ENCODE measurements at places on chromosomes 7 and 10.

DNA sequence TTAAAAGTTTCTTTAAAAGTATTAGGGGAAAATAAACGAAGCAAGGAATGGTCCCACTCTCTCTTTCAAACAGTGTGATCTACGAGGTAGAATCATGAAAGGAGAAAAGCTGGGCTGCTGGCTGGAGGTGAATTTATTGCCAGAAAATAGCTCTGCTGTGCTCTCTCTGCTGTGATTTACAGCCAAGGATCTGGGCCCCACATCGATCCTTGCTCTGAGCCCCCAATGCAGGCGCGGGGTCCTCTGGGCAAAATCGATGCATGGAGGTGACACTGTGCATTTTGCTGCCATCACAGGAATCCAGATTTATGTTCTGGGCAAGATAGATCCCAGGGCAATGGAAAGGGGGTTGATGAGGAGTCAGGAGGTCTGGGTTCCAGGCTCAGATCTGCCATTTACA lies 91.0 kb upstream of the GPR26 start:
- no peak for DNase-seq

- DNase-seq: no peak
Observed at GRCh38 chr7:140677496-140677895, 4.8 kb downstream of the ADCK2 start.

GRCh38 chr10:76576276-76576962 lies 1061.2 kb downstream of the KCNMA1 start:
- DNase-seq: no peak

- no peak for DNase-seq
Observed at GRCh38 chr7:123633553-123633952, 22.1 kb upstream of the LMOD2 start.

- no peak for DNase-seq
Observed at GRCh38 chr7:69228212-69228811, 370.0 kb upstream of the AUTS2 start.

DNA sequence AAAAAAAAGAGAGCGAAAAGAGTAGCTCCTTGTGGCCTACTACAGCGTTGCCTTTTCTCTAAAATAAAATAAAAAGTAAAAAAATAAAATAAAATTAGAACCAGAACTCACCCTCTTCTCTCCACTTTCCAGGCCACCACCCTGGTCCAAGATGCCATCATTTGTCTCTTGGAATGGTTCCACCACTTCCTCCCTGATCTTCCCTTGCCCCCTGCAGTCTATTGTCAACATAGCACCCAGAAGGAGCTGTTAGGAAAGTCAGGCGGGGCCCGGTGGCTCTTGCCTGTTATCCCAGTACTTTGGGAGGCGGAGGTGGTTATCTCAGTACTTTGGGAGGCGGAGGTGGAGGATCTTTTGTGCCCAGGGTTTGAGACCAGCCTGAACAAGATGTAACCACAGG lies 7.6 kb upstream of the GRID2IP start:
- DNase-seq: no peak

DNA sequence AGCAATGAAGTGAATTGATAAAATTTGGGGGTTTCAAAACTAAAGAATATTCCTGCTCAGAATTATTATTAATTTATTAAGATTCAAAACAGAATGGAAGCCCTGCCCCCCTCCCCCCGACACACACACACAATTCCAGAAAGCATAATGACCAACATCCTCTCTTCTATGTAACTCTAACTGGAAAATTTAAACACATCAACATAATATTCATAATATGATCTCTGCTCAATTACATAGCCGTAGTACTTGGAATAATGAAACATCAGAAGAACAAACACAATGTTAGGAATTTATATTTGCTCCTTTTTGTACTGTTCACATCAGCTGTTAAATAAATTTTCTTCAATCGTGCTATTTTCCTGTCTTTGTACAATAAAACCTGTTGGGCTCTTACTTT lies 20.8 kb downstream of the PCLO start:
- no peak for DNase-seq

DNA sequence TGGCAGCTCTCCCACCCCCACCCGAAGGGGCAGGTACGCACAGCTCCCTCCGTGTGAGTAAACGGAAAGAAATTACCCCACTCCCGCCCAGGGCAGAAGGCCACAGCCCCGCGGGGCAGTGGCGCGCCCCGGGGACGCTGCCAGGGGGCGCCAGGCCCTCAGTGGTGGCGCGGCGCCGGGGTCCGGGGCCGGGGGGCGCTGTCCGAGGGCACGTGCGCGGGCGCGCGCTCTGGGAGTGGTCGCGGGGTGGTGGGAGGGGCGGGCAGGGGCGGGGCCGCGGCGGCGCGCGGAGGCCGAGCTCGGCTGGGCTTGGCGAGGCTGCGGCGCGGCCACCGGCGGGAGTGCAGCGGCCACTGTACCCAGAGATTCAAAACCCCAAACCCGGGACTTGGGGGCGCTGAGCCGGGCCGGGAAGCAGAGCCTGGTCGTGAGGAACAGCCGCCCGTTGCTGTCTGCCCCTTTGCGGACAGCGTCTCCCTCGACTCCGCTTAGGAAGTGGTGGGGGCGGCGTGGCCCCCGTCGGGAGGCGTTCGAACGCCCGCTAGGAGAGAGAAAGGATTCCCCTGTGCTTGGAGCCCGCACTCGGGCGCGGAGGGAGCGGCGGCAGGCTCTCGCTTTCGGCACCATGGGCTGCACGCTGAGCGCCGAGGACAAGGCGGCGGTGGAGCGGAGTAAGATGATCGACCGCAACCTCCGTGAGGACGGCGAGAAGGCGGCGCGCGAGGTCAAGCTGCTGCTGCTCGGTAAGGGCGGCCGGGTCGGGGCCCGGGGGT lies at the start of gene GNAI1:
Gene GNAI1 (plus strand): TSS at position 296 of the 773 bp plus-strand sequence. CDS start 330 bp downstream, at position 626.
- DNase-seq: no peak

DNA sequence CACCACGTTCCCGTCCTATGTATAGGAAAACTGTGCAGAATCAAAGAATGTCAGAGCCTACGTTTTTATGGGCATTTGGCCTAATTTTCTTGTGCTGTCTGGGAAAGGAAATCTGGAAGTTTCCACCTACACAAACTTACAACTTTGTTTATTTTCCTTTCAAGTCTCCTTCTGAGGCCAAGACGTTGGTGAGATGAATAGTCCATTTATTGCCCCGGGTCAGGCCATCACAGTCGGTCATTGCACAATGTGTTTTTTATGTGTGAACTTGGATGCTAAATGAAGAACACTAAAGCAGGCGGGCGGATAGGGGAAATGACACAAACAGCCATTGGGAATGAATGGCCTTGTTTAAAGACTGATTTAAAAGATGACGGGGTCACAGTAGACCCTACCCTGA lies 38.6 kb downstream of the TRIL start:
- DNase-seq: no peak

GRCh38 chr10:71090330-71090729 lies 122.0 kb upstream of the UNC5B start:
- DNase-seq: no peak

GRCh38 chr7:139360948-139361307 lies 1.2 kb downstream of the LUC7L2 start:
- no peak for DNase-seq

DNA sequence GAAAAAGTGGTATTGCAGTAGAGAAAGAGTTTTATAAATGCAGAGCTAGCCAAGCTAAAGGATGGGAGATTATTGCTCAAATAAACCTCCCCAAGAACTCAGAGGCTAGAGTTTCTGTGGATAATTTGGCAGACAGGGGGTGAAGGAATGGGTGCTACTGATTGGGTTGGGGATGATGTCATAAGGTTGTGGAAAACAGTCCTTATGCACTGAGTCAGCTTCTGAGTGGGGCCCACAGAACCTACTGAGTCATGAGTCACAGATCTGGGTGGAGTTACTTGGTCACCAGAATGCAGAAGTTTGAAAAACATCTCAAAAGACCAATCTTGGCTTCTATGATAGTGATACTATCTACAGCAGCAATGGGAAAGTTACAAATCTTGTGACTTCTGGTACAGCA lies 1146.7 kb downstream of the TYW1 start:
- no peak for DNase-seq

DNA sequence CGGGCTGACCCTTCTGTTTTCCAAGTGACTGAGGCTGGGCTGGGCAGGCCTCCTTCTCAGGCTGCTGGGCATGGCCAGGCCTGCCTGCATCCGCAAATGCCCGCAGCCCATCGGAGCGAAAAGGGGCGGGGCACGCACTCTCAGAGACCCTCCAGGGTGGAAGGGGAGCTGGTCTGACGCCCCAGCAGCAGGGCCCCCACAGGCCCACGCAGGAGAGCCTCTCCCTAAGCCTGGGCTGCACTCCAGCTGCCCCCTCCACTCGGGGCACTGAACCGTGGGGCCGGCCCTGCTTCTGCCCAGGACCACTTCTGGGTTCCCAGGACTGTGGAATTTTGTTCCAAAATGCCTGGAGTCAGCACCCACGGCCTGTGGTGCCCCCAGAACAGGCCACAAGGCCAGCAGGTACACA lies 9.3 kb downstream of the ADAP1 start:
- no peak for DNase-seq

DNA sequence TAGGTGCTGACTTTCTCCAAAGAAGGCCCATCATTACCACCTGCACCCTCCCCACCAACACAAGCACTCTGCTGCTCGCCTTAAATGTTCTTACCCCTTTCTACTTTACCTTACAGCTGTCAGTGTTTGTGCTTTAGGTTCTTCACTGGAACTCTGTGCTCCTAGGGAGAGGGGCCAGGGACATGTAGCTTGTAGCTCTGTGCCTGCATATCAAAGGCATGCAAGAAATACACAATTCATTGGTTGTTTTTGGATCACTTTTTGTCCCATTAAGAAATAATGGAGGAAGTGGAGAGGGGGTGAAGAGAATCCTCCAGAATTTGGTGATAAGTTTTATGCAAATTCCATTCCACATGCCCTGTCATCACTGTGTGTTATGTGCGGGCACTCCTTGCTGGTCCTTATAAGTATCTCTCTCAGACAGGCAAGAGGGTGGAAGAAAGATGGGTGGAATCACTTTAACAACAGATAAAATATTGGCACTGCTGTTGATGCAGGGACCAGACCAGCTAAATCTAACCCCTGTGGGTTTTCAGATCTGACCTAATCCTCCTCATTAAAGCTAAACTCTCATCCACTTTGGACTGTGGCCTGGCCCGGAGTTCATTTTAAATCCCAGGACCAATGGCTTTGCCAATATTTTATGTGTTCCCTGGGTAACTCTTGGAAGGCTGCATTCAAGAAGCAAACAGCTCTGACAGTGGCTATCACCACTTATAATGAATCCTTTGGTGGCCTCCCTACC lies 375.8 kb upstream of the NFE2L3 start:
- DNase-seq: no peak

- no peak for DNase-seq
Observed at GRCh38 chr10:110286841-110287240, 17.9 kb downstream of the SMNDC1 start.

- no peak for DNase-seq
Observed at GRCh38 chr10:77405771-77406241, 231.8 kb downstream of the KCNMA1 start.

DNA sequence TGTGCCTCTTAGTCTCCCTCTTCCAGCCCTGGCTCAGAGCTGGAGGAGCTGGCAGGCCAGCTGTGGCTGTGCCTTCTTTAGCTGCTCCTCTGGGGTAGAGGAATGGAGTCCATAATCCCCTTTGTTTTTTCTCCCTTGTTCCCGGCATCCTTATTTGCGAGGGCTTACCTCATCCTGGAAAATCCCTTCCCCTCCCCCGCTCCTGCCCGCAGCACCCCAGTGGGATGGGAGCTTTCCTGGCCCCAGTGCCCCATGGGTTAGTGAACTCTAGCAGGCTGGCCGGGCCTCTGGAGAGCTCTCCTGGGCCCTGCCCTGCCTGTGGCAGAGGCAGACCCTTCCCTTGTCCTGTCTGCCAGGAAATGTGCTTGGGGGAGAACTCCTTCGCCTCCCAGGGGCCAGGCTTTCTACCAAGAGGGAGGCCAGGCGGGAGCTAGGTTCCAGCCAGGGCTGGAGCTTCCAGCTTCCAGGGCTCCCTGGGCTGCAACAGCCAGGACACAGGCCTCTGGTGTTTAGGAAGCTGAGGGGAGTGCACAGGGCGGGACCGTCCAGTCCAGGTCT lies 16.5 kb upstream of the TRIM8 start:
- no peak for DNase-seq

DNA sequence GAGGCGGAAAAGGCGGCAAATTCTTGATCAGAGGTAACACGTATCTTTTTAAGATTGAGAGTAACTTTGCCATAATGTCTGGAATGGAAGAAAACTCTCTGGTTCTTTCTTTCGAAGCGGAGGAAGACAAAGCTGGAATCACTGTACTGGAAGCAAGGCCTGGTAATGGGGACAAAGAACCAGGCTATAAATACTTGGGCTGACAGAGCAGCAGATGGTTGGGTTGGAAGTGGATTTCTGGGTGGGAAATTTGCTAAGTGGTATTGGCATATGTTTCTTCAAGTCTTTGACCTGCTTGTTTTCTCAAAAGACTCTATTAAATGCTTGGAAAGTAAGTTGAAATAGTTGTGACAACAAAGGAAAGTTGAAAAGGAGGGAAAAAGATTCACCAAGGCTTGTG lies 87.3 kb upstream of the SFMBT2 start:
- DNase-seq: no peak

GRCh38 chr7:75867390-75867717 lies 11.5 kb upstream of the RHBDD2 start:
- no peak for DNase-seq

DNA sequence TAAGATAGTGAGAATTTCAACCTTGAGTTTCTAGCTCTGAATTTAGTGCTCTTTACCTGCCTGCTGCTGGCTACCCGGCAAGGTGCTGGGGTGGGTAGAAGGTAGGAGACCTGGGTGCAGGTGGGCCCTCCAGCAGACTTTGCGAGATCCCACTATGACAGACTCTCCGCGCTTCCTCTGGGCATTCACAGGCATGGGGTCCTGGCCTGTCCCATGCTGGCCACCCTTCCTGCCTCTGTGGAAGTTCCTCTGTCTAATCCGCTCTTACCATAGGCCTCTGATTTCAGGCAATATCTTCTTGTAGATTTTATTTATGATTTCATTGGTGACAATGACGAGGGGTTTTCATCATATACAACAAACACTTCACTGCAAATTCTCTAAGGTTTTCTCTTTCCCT lies 1.2 kb upstream of the WDFY4 start:
- DNase-seq: no peak

- no peak for DNase-seq
Observed at GRCh38 chr10:125880719-125881118, 373 bp downstream of the DHX32 start.

GRCh38 chr7:81013083-81013817 lies 94.4 kb upstream of the SEMA3C start:
- no peak for DNase-seq

DNA sequence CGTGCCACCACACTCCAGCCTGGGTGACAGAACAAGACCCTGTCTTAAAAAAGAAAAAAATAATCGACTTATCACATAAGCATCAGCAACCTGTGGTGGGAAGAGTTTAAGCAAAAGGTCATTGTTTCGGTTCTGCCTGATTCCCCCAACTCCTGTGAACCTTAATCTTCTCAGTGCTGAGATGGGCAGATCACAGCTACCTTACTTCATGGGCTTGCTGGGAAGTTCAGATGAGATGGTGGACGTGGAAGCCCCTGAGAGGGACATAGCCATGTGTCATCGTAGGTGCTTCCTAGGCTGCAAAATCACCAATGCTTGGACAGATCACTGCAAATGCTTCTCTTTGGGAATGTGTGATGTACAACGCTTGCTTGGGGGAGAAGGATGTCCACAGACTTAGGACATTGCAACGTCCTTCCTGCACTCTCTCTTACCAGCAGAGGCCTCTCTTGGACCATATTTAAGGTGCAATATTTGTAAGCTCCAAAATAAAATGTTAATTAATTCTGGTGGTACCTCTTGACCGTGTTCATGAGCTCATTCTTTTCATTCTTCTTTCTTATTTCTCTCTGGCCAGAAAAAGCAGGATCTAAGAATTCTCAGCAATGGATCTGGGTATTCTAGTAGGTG lies 8.6 kb downstream of the GJD4 start:
- DNase-seq: no peak

- DNase-seq: no peak
Observed at GRCh38 chr10:22992621-22993020, 64.8 kb downstream of the ARMC3 start.

GRCh38 chr7:155553871-155554270 lies 7.5 kb upstream of the CNPY1 start:
- DNase-seq: no peak
